Activated naive CD8-positive, alpha-beta T cell treated with anti-CD3 and anti-CD28 coated beads, Interleukin-2, amount 50 U/mL, for 24 hours (primary cell): ENCODE measurements at places on chromosomes 13 and 19.

DNA sequence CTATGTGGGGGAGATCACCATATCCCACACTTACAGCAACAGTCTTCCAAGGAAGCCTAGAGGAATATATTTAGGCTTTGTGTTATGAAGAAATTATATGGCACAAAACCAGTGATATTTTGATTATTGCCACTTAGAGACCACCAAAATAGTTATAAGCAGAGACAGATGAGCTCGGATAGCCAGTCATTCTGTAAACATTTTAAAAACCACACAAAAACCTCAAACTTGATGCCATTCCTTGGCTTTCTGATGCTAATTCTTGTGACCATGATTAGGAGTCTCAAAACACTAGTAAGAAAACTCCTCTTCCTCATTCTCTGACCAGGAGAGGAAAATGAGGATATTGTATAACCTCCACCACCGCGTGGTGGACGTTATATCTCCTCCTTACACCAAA, 496.4 kb downstream of the FOXO1 start:
- no peak for DNase-seq

DNA sequence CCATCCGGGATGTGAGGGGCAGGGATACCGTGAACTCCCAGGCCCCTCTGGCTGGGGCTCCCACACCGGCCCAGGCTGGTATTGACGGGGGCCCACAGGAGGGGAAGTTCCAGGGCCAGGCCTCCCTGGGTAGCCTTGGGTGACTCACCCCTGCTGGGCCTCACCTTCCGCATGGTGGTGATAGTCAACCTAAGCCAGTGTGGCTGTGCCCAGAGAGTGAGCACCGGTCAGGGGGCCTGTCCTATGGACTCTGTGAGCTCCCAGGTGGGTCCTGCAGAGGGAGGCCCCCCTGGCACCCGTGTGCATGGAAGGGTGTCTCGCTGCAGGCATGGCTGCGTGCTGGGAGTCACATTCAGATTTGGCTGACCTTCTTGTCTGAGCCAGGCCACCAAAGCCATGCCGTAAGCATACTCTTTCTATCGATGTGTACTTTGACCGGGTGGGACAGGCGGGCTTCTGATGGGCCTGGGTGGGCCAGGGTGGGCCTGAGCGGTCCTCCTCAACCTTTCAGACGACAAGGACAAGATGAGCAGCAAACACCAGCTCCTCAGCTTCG, 27.6 kb downstream of the DHX34 start:
- DNase-seq, result no peak

GRCh38 chr19:30089086-30089665, 147.1 kb downstream of the URI1 start:
- DNase-seq, result no peak

DNA sequence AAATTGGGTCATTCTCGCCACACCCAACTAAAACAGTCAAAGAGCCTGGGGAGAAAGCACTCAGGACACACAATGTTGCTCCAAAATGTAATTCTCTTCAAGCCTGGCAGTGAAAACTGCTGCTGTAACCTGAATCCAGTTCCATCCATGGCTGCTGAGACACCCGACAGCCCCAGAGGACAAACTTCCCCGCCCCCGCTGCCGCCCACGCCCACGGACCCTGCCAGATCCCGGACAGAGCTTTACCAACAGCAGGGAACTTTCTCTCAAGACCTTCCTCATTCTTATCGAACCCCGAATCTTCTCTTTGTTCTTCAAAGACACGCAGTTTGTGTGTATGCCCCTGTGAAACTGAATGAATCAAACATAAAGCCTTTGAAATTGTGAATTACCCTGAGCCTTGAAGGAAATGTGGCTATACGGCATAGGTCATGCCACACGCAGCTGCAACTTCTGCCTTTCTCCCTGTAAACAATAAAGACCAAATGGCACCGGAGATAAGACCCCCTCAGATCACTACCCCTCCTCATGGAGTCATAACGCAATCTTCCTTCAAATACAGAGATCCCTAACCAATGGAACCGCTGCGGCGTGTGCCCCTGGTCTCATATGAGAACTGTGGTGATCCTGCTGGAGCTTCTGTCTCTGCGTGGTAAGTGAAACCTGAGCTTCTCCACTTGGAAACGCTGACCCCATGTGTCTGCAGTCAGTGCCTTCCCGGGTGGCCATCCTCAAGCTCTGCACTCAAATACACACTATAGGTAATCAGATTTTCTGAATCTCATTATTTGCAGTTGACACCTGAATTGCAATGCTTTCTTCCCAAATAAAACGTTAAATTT, 4.8 kb upstream of the LAMP1 start:
- peak; percentile 25 for DNase-seq

DNA sequence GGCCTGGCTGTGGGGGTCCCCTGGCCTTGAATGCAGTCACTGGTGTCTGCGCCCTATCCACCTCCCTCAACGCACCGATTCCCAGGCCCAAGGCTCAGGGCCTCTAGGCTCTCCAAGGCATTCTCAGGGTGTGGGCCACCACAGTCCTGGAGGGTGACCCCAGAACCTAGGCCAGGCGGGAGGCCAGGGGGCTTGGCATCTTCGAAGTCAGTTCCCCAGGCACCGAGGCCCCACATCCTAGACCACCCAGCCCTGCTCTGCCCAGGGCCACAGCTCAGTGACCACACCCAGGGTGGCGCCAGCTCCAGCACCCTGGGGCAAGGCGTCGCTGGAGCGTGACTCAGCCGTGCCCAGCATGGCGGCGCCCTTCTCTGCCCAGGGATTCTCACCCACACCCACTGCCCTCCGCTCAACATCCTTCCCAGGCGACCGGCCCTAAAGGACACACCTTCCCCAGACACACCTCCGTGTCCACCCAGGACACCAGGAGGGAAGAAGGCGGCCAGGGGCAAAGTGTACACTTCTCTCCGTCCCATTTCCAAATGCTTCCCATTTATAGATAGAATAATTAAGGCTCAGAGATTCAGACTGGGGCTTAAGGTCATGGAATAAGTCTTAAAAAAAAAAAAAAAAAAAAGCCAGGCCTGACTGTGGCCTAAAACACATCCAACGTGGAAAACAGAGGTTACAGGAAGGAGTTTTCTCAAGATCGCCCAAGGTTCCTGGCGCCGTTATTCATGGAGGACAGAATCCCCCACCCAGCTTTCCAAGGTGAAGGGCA, 36.4 kb upstream of the NANOS3 start:
- peak; percentile 62 for DNase-seq

DNA sequence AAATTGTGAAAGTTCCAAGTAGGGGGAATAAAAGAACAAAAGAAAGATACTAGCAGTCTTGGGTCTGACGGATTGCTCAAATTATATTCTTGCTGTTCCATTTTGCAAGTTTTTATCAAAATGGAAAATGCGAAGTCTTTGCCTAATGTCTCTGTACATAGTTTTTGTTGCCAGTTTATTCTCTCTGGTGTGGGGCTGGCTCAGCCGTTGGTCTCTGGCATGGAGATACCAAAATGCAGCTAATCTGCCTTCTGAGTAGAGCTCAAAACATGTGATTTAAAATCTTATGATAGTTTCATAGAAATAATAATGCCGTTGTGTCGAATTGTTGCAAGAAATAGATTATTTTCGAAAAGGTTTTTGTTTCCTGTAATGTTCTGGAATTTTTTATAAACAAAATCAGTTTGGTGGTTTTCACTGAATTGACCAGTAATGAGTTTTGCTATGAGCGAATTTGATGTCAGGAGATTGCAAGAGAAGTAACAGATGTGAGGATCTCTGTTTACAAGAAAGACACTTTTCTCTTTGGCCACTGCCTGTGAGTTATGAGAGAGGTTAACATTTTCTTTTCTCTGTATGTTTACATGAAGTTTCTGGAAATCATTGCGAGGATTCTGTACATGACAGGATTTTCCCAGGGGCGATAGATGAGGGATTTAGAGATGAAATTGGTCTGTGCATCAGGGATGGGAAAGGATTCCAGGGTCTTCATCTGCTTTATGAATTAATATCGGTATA, 147.0 kb downstream of the DCT start:
- no peak for DNase-seq
